ENCODE measurements at places on chromosomes 6 and 20.
A peak's percentile ranks its signal among the peaks of the same experiment; 100 is the strongest.

DNA sequence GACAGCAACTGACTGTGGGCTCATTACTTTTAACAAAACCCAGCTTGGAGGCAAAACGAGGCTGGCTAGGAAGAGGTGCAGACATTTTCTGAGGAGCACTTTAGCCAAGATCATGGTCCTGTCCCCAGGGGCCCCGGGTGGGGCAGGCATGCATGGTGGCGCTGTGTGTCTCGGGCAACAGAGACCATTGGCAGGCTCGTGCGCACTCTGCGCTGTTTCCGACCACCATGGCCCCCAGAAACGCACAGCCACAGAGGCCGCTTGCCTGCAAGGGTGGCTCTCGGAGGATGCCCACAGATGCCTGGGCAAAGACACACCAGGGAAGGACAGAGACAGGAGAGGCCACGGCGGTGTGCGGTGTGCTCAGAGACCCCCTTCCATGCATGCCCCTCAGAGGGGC, 6.7 kb downstream of the BHLHE23 start:
- DNase-seq: no peak

DNA sequence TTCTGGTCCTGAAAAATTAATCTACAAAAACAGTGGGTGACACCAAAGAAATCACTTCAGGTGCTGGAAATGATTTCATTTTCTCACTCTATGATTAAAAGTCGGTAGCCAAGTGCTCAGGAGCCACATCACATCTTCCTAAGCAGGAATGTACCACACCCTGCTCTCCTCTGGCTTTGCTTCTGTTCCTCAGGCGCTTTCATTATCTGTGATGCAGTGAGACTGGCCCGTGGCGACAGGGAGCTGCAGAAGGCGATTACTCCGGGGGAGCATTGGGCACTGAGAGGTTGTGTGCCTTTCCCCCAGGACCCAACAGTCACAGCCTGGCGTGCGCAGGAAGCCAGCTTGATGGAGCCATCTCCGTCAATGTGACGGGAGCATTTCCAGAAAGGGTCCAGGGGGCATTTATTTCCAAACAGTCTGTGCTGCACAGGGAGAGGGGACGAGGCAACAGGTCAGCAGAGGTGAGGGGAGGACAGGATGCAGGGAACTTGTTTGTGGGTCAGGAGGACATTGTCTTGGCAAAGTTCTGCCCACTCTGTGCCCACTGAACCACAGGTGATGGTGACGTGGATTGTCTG, 5.6 kb upstream of the ZNF831 start:
- no peak for DNase-seq

GRCh38 chr20:60512443-60512842, 554.2 kb downstream of the CDH26 start:
- DNase-seq: no peak

DNA sequence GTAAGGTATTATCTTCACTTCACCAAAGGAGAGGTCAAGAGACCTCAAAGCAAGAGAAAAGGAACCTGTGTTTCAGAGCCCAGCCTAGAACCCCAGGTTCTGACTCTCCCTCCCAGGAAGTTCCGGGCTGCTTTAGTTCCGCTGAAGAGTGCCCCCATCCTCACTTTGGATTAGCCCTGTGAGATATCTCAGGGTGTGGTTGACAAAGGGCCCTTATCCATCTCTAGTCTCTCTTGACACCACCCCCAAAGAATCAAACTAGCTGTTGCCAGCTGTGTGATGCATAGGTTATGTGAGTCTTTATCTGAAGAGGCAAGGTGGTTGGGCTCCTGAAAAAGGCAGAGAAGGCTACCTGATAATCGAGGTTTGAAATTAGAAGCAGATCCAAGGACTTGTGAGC, 20.6 kb downstream of the BRPF3 start:
- DNase-seq: no peak

- DNase-seq: no peak
Observed at GRCh38 chr20:5214826-5215225, 88.0 kb downstream of the CDS2 start.

GRCh38 chr20:19973961-19974629, 43.1 kb upstream of the NAA20 start:
- DNase-seq: no peak

GRCh38 chr6:46935687-46936086, 13.9 kb upstream of the ADGRF5 start:
- no peak for DNase-seq

- DNase-seq: no peak
Observed at GRCh38 chr6:100704961-100705360, 176.2 kb downstream of the ASCC3 start.

DNA sequence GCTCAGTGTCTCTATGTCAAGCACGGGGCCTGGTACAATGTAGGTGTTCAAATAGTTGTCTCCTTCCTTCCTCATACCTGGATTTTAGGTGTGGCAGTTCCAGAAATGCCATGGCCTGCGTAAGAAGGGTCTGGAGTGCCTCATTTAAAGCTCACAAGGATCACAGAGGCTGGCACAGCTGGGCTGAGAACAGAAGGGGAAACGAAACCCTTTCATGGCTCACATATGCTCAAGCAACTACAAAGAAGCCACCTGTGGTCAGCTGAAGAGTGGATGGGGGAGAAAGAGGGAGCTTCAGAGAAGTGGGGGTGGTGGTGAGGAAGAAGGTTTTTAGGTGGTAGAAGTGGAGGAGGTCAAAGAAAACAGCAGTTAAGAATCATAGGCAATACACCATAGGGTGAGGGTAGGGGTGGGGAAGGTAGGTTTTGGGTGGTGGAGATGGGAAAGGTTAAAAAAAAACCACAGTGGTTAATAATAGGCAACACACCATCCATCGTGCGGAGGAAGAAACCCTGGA, 17.0 kb upstream of the TOP1 start:
- no peak for DNase-seq

GRCh38 chr20:46222521-46223007, 85.7 kb downstream of the CDH22 start:
- no peak for DNase-seq

DNA sequence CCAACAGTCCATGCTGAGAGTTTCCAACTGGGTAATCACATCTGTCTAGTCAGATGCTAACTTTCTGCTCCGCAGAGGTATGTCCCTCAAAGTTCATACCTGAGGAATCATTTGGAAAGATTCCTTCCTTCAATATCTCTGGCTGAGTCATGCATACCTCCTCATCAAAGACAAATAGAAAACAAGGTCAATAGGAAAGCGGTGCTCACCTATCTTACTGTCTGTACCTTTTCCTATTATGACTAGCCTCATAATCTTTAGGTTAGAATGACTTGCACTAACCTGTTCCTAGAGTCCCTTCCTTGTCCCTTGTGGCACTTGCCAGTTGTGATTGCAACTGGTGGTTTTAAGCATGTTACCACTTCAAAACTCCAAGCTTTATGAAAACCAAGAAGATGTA, 78.2 kb upstream of the PTPRK start:
- no peak for DNase-seq

GRCh38 chr20:53148771-53149147, 176.6 kb downstream of the TSHZ2 start:
- DNase-seq: no peak

- no peak for DNase-seq
Observed at GRCh38 chr20:23586735-23587525, 18.6 kb upstream of the CST9L start.

GRCh38 chr6:153623496-153623895, 415.5 kb upstream of the OPRM1 start:
- no peak for DNase-seq

DNA sequence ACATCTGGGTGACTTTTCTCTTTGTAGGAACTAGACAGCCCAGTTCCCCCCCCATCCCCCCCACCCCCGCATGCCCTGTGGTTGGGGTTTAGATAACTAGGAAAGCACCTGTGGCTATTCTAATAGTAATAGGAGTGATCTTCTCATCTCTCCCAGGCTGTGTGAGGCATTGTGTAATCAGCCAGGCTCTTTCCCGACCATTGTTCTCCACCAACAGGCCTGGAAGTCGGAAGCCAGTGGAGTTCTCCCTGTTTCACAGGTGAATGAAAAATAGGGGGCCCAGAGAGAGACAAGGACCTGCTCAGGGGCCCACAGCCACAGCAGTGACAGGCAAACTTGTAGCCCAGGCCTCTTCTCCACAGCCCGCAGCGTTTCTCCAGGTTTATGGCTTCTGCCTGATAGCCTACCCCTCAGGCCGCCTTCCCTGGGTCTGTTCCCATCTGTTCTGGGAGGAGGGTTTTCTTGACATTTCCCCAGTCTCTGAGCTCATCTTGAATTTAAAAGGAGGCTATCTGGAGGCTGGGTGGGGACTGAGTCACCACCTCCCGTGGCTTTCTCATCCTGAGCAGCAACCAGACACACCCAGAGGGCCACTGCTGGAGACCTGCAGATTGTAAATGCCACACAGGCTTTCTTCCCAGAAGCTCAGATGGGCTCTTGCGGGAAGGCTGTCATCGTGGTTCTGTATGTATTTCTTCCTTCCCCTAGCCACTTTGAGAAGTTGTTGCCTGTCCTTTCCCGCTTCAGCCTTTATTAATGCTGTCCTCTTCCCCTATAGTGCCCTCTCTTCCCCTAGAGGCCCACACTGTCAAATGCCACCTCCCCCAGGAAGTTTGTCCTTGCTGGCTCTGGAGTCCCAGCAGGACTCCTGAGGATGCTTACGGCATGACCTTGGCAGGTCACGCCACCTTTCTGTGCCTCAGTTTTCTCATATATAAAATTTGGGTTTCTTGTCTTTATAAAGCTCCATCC, 75.9 kb upstream of the MYL9 start:
- peak; percentile 58 for DNase-seq

- no peak for DNase-seq
Observed at GRCh38 chr6:81750200-81750599, 2.3 kb downstream of the TENT5A start.

- no peak for DNase-seq
Observed at GRCh38 chr6:28353981-28354676, 4.4 kb downstream of the ZKSCAN3 start.

DNA sequence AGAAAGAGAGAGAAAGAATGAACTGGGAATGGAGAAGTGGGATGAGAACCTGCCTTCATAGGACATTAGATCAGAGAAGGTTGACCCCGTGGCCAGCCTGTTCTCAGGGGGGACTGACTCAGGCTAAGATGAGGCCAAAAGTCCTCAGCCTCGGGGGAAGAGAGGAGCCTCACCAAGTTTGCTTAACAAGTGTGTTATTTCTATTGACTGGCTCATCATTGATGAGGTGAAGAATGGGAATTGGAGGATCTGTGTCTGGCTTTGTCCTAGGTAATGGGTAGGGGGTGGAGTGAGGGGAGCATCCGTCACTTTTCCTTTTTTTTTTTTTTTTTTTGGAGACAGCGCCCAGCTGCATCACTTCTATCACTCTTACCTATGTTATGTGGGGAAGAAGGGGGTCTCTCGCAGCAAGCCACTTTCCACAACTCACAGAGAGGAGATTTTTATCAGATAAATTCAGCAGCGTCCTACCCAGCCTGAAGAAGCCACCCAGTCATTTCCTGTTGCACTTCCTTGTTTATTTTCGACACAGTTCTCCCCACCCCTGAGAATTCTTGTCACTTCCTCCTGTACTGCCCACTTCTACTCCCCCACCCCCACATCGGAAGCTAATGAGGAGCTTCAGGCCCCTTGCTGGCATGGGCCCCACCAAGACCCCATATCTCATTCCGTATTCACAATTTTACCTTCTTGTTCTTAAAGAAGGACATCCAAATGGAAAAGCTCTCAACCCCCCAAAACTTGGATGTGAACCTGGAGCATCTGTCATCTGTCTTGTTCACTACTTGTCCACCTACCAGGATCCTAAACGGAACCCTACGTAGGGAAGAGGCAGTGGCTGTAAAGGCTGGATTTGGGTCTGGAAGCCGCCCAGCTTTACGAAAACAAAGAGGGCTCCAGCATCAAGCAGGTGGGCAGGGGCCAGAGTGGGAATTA, 2.8 kb upstream of the RNASET2 start:
- DNase-seq: no peak

GRCh38 chr6:34004706-34005105, 141.2 kb downstream of the GRM4 start:
- DNase-seq: no peak

DNA sequence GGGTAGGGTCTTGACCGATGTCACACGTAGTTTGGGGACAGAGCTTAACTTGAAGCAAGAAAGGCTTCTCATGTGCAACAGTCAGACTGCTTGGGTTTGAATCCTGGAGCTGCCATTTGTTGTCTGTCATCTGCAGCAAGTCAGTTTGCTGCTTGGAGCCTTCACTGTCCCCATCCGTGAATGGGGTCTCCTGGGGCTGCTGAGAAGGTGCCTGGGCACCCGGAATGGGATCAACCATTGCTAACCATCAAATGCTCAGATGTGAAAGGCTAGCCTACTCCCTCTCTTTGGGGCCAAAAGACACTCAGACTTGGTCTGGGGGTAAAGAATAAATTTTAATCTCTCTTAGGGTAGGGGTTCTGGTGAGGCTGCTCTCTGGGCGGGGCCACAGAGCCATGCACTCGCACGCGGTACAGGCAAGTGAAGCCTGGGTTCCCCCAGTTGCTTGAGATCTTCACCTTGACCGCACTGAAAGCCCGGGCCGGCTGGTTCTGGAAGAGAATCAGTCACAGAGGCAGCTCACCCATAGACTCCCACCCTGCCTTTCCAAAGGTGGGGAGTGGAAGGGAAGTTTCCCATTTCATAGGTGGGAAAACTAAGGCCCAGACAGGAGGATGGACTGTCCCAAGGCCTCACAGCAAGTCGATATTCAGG, 20.6 kb downstream of the SUN5 start:
- DNase-seq: no peak

DNA sequence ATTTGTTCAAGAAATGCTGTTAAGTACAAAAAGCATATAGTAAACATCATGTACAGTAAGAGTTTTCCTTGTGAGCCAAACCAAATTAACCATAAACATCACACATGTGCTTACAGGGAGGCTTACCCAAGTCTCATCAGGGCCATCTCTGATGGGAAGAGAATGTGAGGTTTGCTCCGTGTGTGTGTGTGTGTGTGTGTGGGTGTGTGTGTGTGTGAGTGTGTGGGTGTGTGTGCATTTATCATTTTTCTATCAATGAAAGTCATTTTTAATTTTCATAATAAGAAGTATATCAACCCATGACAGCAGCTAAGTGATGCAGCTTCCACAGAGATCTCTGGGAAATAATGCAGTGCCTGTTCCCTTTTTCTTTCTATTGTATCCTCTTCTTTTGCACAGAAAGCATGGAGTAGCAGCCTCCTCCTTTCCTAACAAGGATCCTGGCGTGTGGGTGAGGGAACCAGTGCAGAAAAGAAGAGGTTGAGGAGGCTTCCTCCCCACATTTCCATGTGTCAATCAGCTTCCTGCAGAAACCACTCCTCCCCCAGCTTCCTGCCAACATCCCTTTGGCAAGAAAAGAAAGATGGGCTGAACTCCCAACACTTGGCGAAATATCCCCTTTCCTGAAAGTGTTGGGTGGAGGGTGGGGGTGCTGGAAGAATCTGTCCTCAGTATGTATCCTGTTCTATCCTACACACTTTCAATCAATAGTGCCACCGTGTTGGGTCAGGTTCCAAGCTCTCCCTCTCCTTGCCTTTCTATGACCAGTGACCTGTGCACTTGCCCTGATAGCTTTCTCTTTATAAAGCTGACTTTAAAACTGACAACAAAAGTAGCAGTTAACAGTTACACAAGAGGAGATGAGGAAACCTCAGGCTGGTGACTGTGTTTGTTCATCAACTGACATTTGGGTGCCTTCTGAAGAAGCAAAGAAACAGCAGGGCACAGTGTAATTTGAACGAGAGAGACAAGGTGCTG, 251.8 kb upstream of the CITED2 start:
- no peak for DNase-seq

All from stimulated activated CD4-positive, alpha-beta T cell treated with anti-CD3 and anti-CD28 coated beads, Interleukin-1b, Interleukin-23, amount 100 ng/mL, for 48 hours (primary cell).